ENCODE measurements at places on chromosomes 7 and 10. TPM values are rescaled to one million over a fixed set of nuclear protein-coding genes. Genes with fewer than 3 reads are reported as not detected.

Gene LAMB1
- total RNA-seq: 144 TPM

Gene DPP6
- total RNA-seq: not detected

Gene EN2
- not detected for total RNA-seq

- no peak for DNase-seq
These were observed 130.1 kb downstream of the TNS3 start for GRCh38 chr7:47451851-47452205.

GRCh38 chr7:46902463-46902862, 679.4 kb downstream of the TNS3 start:
- DNase-seq: no peak

DNA sequence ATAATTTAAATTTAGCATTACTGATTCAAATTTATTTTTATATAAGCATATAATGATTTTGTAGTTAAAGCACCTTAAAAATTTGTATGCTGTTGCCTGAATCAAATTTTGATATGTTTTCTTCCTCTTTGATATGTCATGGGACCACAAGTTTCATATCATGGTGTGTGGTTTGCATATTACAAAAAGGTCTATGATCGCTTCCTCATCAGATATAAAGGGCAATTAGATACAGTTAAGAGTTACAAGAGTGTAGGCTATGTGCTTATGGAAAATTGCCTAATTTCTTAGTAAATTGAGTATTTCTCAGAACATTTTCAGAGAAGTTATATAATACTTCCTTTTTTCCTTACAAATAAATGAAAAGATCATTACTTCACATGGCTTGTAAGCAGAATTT, 22.2 kb downstream of the MRC1 start:
- DNase-seq: no peak

DNA sequence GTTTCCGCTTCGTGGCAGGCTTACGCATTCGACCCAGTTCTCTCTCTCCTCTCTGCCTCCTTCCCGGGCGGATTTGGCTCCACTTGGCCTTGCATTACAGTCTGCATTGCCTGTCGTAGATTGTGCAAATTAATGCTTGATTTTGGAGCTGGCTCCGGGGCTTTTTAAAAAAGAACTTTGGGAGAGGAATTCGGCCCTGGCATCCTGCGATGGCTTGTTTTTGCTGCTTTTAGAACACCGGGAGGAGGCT, 767 bp downstream of the EIF4EBP2 start:
- no peak for DNase-seq

Measured in thoracic aorta (tissue), 2 donors.